ENCODE measurements at places on chromosomes 12 and 14.

- DNase-seq: peak; percentile 79
Observed at GRCh38 chr12:102883204-102883799, 33.7 kb downstream of the PAH start.

DNA sequence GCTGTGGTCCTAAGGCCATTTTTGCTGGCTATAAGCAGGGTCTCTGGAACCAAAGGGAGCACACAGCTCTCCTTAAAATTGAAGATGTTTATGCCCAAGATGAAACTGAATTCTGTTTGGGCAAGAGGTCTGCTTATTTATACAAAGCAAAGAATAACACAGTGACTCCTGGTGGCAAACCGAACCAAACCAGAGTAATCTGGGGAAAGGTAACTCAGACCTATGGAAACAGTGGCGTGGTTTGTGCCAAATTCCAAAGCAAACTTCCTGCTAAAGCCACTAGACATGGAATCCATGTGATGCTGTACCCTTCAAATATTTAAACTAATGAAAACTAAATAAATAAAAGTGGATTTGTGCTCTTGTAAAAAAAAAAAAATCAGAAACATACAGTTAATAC is 29.6 kb upstream of the BICDL1 start:
- DNase-seq: no peak

GRCh38 chr12:69433653-69434052 is 36.5 kb upstream of the FRS2 start:
- no peak for DNase-seq

DNA sequence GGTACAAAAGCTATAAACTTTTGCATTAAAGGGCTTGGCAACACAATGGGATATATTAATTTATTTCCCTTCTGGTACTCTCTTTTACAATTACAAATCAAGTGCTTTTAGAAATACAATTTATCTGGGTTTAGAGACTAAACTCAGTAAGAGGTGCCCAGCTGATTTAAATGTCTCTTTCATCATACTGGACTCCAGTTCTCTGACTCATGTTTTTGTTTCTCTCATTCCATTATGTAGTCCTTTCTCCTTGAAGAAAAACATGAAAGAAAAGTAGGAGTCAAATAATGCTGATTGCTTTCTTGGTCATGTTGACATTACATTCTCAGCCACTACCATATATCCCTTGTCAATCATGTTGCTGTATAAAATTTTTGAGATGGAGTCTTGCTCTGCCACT is 36.3 kb upstream of the CFL2 start:
- no peak for DNase-seq

DNA sequence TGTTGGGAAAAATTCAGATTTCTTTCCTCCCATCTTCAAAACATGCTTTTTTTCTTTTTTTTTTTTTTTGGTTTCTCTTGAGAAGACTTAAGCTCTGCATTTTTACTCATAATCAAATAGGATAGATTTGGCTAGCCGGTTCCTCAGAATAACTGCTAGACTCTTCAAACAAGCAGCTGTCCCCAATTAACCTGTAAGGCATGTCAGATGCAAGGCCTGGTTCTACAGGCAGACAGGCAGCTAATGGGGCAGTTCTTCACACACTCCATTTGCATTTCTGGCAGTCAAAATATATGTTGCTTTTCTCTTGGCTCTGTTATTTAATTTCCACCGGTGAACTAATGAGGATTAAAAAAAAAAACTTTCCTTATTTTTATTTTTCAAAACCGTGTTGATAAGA is 228.0 kb upstream of the ATP2B1 start:
- no peak for DNase-seq

DNA sequence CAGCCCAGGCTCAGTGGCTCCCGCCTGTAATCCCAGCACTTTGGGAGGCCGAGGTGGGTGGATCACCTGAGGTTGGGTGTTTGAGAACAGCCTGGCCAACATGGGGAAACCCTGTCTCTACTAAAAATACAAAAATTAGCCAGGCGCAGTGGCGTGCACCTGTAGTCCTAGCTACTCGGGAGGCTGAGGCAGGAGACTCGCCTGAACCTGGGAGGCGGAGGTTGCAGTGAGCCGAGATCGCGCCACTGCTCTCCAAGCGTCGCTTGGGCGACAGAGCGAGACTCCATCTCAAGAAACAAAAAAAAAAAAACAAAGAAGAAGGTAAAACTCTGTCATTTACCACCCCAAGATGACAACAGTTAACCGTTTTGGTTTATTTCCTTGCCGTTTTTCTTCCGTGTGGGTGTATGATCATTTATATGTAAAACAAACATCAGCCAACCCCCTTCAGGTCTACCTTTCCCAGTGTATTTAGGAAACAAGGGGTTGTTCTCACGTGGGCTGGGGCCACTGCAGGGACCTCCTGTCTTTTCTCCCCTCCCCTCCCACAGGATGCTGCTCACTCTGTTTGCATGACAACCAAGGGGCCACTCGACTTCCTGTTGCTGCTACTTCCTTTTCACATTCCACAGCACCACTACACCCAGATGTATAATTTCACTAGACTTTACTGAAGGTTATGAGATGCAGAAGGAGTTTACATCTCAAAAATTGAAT is 13.6 kb downstream of the TTC9 start:
- DNase-seq: no peak

GRCh38 chr12:81859521-81859920 is 100.4 kb upstream of the PPFIA2 start:
- no peak for DNase-seq

GRCh38 chr12:66603461-66603860 is 75.4 kb downstream of the GRIP1 start:
- DNase-seq: no peak

DNA sequence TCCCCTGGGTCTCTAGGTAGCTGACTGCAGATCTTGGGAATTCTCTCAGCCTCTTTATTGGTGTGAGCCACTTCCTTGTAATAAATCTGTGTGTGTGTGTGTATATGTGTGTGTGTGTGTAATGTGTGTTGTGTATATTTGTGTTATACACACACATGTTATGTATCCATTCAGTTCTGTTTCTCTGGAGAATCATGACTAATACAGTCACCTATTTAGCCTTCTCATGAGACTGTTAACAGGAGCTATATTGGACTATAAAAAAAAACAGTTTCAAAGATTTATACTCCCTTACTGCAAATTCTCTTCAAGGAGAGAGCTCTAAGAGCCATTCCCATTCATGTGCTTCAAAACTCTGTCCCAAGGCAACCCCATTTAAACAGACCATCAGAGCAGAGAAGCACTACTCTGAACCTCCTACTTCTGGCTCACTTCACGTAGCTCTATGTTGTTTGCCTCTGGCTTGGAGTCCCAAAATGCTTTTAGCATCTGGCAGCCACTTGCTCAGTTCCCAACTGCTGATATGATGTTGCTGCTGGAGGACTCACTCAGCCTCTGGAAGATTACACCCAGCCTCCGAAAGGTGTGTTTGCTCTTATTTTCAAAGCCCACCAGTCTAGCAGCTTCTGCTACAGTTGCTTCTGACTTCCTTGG is 48.7 kb upstream of the KITLG start:
- DNase-seq: no peak

GRCh38 chr14:22397221-22397737 is 191.7 kb downstream of the DAD1 start:
- no peak for DNase-seq

- DNase-seq: no peak
Observed at GRCh38 chr12:41527062-41527461, 338.9 kb downstream of the PDZRN4 start.

DNA sequence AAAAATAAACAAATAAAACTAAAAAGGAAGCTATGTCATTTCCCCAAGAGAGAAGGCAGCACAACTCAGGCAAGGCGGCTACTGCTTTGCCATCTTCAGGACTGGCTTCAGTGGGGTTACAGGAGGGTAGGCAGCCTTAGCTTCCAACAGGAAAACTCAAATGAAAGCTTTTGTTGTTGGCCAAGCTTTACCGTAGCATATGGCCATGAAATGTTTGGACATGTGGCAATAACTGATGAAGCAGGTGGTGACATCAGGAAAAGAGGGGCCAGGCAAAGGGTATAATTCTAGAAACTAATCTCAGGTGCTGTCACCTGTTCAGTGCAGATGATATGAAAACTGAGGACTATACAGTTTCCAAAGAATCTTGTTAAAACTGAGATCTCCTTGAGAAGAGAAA is 22.8 kb upstream of the NPFF start:
- no peak for DNase-seq

GRCh38 chr12:269191-269590 is 6.6 kb upstream of the SLC6A13 start:
- no peak for DNase-seq

DNA sequence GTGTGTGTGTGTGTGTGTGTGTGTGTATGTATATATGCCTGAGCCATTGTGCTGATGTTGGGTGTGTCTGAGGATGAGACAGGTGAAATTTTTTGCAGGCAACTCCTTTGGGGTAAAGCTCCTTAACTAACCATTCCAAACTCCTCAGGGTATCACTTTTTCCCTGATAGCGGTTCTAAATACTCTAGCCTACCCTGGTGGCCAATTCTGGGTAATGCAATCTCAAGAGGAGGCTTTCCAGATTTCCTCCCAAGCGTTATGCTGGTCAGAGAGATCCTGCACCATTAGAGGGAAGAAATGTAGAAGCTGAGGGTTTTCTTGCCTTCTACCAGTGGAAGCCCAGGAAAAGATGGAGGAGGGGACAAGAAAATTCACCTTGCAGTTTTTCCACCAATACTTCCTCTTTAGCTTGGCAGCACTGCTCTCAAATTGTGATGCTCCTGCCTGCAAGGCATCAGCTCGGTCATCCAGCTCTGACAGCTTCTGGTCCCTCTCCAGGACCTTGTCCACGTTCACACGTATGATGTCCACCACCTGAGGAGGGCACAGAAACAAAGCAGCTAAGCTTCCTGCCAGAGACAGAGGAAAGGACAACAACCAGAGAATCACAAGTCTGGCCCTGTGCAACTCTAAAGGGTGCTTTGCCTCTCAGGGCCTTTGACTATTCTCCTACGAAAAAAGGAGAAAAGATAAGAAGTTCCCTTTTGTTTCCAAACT is 4.9 kb downstream of the VAMP1 start:
- DNase-seq: peak; percentile 56

GRCh38 chr12:108907839-108908351 is 28.0 kb downstream of the DAO start:
- DNase-seq: no peak

- DNase-seq: no peak
Observed at GRCh38 chr12:90343966-90344365, 611.0 kb downstream of the CCER1 start.

GRCh38 chr12:57896434-57897201 is 44.7 kb upstream of the ATP23 start:
- DNase-seq: peak; percentile 77

DNA sequence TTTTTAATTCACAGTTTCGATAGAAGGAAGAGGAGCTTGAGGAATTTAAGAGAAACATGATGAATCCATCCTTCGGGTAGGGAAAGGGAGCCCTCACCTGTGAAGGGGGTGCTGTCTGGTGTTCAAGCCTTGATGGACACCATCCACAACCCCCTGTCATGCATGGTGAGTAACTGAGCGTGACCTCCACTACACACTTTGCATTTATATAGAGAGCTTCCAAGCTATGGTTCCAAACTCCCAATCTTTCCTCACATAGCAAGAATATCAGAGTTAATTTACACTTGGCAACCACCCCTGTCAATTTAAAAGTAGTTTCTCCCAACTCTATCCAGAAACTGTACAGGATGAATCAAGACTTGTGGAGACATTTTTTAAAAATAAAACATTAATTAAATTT is 13.1 kb upstream of the NID2 start:
- DNase-seq: no peak

GRCh38 chr12:19428246-19428645 is 11.0 kb upstream of the AEBP2 start:
- no peak for DNase-seq

DNA sequence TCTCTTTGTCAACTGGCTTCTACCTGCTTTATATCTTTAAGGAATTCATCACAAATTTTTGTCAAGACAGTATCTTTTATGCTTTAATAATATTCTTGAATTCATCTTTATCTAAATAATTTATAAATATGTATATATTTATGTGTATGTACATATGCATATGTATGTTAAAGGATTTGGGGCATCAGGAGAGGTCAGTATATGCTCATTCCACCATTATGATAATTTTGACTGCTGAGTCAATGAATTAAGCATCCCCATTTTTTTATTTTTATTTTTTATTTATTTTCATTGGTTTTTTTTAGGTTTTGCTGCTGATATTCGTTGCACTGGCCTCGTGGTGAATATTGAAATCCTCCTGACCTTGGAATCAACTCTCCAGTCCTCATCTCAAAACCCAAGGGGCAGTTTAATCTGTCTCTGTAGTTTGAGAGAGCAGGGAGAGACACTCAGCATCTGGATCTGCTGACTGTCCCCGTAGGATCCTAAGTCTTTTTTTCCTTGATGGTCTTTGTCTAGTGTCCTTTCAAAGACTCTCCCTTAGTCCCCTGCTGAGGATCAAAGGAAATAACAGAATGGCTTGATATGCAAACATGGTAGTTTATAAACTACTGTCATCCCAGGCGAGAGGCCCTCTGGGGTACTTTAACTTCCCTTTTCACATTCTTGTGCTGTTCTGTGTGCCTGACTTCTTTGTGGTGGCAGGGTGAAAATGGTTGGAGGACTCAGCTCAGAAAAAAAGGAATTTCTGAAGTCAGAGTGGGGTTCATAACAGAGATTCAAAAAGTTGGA is 218.7 kb downstream of the DIO2 start:
- peak; percentile 2 for DNase-seq

DNA sequence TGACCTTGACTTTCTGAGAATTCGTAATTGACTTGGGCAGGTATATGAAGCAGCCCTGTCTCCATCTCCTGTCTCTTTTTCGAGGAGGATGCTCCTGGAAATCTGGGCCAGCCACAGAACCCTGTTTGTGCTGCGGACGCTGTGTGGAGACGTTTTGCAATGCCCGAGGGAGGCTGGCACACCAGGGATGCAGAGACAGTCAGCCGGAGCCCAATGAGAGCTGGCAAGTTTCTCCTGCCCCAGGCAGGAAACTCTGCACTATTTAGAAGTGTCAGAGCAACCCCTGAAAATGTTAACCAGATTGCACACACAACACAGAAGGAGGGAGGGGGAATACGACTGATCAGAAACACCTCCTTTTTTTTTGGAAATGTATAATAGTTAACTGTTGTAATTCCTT is 103.2 kb upstream of the DYRK2 start:
- DNase-seq: no peak

- DNase-seq: no peak
Observed at GRCh38 chr12:39798429-39798828, 178.8 kb upstream of the ABCD2 start.

GRCh38 chr12:76568130-76568529 is 8.6 kb upstream of the OSBPL8 start:
- DNase-seq: no peak

DNA sequence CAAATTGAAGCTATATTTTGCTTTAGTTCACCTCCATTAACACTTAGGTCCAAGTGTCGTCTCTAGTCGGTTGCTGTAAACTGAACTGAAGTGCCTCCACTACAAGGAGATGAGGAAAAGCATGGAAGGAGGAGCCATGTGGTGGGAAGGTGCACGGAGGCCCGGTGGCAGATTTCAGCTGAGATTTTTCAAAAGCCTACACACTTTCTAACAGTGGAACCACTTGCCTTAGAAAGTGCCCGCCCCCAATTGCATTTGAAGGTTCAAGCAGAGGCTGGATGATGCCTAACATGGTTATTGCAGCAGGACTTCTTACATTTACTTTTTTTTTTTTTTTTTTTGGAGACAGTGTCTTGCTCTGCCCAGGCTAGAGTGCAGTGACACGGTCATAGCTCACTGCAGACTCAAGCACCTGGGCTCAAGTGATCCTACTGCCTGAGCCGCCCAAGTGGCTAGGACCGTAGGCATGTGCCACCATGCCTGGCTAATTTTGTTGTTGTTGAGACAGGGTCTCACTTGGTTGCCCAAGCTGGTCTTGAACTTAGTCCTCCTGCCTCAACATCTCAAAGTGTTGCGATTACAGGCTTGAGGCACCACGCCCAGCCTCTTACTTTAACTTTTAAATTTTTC is 27.6 kb downstream of the EML1 start:
- DNase-seq: no peak

Data from nephron progenitor cell (in vitro differentiated cells).